ENCODE measurements at places on chromosomes 7 and 10. TPM values are rescaled to one million over a fixed set of nuclear protein-coding genes. Genes with fewer than 3 reads are reported as not detected.

DNA sequence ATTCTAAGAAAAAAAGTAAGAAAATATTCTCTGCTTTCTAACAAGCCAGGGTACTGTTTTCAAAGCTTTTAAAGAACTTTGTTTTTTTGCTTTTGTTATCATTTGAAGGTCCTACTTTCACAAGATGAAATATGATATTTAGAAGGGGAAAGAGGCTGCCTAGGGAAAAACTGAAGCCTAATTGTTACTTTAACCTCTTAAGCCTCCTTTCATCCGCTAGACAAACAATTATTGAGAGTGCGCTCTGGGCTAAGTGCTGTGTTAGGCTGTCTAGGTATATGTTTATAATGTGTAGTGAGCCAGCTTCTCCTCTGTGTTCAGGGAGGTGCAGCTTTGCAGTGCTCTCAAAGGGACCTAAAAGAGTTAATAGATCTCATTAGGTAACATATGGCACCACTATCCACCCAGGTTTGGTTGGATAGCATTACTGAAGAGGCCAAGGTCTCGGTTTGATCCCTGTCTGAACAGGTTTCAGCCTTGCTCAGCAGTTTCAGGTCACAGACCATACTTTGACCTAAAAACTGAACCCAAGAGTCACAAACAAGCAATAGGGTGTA lies 17.9 kb downstream of the PDK4 start:
- DNase-seq, result no peak

The MALRD1 gene
- 2.8 TPM for polyA plus RNA-seq

The FXYD4 gene
- polyA plus RNA-seq, result 2.2 TPM

DNA sequence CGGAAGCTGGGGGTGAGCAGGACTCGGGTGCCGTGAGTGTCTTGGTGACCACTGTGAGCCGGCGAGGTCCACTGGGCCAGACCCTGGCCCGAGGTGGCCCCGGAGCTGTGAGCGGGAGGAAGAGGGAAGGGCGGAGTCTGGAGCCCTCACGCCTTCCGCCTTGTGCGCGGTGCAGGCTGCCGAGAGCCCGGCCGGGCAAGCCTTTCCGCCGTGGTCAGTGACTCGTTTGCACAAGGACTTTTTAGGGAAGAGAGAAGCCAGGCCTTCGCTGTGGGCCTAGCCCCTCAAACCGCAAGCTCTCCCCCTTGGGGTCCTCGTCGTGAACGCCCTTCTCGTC lies 40.9 kb upstream of the ZNF32 start:
- DNase-seq, result no peak

The PWWP2B gene
- polyA plus RNA-seq, result 7.2 TPM

- DNase-seq, result no peak
Measured at GRCh38 chr10:74543276-74543675, 283.1 kb upstream of the KAT6B start.

GRCh38 chr7:92255308-92255707 lies 9.5 kb downstream of the ANKIB1 start:
- no peak for DNase-seq

- no peak for DNase-seq
Measured at GRCh38 chr10:8102708-8103401, 48.4 kb downstream of the GATA3 start.

The ZNF438 gene
- 8.2 TPM for polyA plus RNA-seq

GRCh38 chr7:140697447-140698143 lies 1.1 kb downstream of the NDUFB2 start:
- DNase-seq, result no peak

GRCh38 chr7:117208257-117208656 lies 114.6 kb downstream of the WNT2 start:
- no peak for DNase-seq

The AGBL3 gene
- 9.5 TPM for polyA plus RNA-seq

The CHAT gene
- polyA plus RNA-seq, result not detected

The GHRHR gene
- polyA plus RNA-seq, result not detected

The PRKG1 gene
- 16.0 TPM for polyA plus RNA-seq

- no peak for DNase-seq
Measured at GRCh38 chr10:90635111-90635765, 222.6 kb downstream of the HTR7 start.

DNA sequence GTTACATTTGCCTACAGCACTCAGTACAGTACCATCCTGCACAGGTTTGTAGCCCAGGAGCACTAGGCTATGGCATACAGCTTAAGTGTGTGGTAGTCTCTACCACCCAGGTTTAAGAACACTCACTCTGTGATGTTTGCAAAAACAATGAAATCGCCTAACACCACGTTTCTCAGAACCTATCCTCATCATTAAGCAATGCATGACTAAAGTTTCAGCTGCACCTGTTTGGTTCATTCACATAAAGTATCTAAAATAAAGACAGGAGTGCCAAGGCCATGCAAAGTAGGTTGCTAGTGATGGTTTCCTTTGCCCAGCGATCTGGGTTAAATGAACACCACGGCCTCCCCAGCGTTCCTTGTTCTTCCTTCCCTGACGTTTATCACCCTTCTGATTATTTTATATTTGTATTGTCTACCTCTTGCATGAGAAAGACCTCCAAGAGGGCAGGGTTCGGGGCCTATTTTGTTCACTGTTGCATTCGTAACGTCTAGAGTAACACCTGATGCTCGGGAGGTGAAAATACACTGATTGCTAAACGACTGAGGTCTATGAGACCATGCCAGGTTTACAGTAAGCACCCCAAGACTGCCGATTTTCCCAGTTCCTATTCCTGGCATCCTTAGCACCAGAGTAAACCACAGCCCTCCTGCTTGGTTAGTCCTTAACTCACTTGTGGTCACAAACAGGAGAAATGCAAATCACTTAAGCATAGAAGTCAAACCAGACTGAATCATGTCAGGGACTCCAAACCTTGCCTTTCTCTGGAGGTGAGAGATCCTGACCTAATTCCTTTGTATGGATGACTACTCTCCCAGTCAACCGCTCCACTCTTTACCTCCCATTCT lies 204.1 kb upstream of the NFE2L3 start:
- DNase-seq, result no peak

- no peak for DNase-seq
Measured at GRCh38 chr7:68720697-68721096, 877.6 kb upstream of the AUTS2 start.

GRCh38 chr7:19930851-19931250 lies 157.4 kb upstream of the TMEM196 start:
- DNase-seq, result no peak

GRCh38 chr10:10164848-10165247 lies 852.8 kb upstream of the CELF2 start:
- no peak for DNase-seq

The ANKRD7 gene
- polyA plus RNA-seq, result 2.6 TPM

The CDNF gene
- polyA plus RNA-seq, result 2.9 TPM

The NOS3 gene
- polyA plus RNA-seq, result 9.3 TPM

The CDHR1 gene
- polyA plus RNA-seq, result 1.1 TPM

- no peak for DNase-seq
Measured at GRCh38 chr10:61943674-61944378, 42.3 kb downstream of the ARID5B start.

DNA sequence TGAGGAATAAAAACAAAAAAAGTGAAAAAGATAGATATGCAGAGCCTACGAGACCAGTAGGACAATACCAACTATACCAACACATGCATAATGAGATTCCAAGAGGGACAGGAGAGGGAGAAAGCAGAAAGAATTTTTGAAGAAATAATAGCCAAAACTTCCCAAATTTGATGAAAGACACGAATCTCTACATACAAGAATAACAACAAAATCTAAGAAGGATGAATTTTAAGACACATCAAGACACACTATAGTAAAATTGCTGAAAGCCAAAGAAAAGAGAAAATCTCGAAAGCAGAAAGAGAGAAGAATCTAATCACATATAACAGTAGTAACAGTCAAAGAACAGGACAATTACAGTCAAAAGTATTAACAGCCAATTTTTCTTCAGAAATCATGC lies 7.5 kb upstream of the MAT1A start:
- DNase-seq, result no peak

The TEX47 gene
- polyA plus RNA-seq, result not detected

DNA sequence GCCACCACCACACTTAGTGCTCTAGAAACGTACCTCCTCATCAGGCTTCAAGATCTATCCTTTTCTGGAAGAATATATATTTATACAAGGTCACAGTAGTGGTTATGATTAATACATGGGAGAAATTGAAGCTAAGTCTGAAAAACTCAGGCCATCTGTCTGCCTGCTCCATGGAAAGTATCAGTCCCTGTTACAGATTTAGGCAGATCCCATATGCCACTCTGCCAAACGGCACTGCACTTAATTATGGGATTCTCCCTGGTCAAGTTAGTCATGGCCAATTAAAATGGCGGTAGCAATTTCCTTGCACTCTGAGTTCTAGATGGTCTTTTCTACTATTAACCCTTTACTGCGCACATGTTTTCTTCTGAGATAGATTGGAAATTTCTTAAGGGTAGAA lies 740.0 kb downstream of the SUGCT start:
- no peak for DNase-seq

The SEPTIN7 gene
- 510 TPM for polyA plus RNA-seq

- DNase-seq, result no peak
Measured at GRCh38 chr7:137933270-137934017, 68.4 kb downstream of the CREB3L2 start.

The SAMD9 gene
- 4.5 TPM for polyA plus RNA-seq

Data from right renal pelvis (tissue), 4 donors.